ENCODE measurements at places on chromosomes 6 and 20.
A peak's percentile ranks its signal among the peaks of the same experiment; 100 is the strongest.

DNA sequence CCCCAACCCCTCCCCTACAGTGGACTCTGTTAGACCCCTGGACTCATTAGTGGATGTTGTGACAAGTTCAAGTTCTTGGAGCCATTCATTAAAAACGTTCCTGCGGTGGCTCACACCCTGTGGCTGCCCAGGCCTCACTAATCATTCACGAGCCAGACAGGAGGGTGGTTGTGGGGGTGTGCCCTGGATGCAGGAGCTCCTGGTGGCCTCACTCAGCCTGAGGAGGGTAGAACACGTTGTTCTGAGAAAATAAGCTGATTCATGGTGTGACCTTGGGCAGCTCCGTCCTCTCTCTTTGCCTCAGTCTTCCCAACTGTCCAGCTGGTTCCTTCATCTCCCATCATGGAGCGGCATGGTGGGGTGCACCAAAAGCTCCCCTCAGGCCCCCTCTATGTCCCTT is 16.7 kb downstream of the SLC13A3 start:
- no peak for DNase-seq

DNA sequence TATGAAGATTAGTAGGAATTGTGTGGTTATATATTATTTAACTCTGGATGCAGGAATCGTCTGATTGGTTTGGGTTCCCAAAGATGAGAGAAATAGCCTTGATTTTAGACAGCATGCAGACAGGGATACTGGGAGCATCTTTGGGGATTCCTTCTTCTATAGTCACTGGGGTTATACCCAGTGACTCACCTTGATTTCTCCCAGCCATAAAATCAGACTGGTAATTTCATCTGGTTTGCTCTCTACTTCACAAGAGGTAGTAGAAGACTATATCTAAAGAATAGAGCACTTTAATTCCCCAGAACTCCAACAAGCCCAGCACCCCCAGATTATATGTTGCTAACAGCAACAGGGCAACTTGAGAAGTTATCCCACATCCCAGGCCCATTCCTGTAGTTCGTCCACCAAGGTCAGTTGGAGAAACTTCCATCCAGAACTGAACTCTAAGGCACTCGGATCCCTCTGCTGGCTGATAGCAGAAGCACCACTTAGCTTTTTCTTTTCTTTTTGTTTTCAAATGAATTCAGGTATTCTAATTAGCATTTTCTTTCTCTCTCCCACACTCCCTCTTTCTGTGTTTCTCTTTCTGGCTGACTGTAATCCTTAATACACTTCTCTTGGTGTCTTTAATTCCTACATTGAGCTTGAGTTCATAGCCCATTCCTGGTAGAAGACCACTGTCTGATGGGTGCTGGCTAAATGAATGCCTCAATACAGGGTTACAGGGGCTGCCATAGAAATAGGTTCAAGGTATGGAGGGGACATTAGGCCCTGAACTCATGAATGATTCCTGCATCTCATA is 20.4 kb upstream of the EFHC1 start:
- DNase-seq = no peak

GRCh38 chr6:125584468-125584939 is 164.9 kb upstream of the HEY2 start:
- DNase-seq = no peak

GRCh38 chr6:25998379-25998778 is 35.8 kb downstream of the TRIM38 start:
- DNase-seq = no peak

- no peak for DNase-seq
Measured at GRCh38 chr6:33105386-33105785, 29.6 kb downstream of the HLA-DPB1 start.

DNA sequence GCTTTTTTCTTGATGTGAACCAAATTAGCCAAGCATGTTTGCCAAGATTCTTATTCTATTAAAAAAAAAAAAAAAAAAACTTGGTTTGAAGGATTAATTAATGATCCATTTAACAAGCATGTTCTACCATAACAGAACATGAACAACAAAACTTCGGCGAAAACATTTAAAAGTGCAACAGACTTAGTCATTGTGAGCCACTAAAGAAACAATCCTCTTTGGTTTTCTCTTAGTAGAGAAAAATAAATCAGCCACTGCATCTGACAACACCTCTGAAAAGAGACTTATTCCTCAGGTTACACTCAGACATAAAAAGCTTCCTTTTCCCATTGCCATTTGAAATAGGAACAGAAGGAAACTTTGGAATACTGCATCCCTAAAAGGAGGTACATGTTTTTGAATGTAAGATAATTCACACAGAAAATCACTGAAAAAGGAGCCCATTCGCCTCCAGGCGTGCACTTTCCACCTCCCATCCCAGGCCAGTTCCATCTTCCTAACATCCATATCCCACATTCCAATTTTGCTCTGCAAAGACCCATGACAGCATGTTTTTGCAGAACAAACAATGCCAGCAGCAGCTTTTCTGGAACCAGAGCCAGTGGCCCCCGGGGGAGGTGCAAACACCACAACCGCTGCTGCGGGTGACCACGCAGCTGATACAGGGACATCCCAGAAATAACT is 79.5 kb downstream of the ZMYND8 start:
- no peak for DNase-seq

DNA sequence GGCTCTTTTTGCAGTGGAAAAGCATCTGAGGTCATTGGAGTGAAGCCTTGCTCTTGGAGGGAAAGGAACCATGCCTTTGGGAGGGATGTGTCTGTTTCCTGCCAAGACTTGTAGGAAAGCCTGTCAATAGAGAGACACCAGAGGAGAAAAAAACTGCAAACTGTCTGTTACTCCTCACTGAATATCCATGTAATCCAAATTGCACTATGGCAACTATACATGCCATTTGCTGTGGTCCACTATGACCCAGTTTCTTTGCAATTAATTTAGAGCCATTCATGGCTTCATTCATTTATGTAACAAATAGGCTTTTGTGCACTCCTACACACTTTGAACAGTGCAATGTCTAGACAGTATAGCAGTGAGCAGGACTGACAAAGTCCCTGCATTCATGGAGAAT is 296.5 kb downstream of the SLC35F1 start:
- no peak for DNase-seq

- DNase-seq = peak; percentile 3
Measured at GRCh38 chr6:100001915-100002388, 7.9 kb upstream of the MCHR2 start.

GRCh38 chr20:59027741-59028320 is 4.3 kb downstream of the ATP5F1E start:
- DNase-seq = no peak

GRCh38 chr20:10074513-10074912 is 39.7 kb downstream of the ANKEF1 start:
- no peak for DNase-seq

GRCh38 chr6:1963596-1963995 is 281.8 kb downstream of the GMDS start:
- no peak for DNase-seq

DNA sequence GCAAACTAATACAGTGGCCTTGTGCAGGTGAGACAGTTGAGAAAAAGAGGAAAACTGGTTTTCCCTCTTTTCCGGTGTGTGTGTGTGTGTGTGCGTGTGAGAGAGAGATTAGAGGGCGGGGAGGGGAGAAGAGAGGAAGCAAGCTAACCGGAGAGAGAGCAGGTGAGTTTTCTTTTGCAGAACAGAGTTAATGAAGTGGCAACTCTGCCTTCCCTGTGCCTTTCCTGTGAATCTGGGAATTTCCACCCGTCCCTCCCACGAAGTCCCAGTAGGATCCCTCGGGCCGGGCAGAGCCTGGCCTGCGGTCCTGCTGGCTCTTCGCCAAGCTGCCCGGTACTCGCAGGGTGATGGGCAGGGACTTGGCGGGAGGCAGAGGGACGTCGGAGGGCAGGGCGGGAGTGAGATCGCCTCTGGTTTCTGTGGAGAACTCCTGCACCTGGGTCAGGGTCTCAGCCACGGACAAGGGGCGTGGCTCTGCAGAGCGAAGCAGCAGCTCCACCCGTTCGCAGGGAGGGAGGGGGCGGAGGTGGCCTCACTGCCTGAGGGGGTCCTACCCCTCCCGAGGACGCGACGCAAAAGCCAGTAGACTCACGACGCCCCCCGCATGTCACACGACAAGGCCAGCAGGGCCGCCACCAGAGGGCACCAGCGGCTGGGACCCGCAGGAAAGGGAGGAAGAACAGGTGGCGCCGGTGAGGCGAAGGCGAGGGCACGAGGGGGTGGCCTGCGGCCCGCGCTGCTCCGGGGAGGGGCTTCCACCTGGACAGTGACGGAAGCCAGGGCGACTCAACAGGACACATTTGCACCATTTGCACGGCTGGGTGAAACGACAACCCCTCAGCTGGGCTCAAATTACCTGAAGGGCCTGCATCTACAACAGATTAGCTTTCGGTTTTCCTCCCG is 51.2 kb upstream of the RNF182 start:
- peak; percentile 71 for DNase-seq

DNA sequence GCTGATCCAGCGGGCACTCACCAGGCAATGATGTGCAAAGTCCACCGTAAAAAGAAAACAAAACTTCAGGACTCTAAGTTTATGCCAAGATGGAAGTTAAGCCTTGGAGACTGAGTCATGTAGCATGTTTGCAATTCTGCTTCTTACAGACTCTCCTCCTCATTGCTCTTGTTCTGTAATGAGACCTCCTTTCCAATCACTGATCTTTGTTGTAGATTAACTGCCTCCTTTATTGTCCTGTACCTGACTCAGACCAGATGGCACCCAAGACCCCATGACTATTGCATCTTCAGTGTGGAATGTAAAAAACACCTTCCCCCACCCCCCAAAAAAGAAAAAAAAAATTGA is 11.2 kb downstream of the NEU1 start:
- DNase-seq = no peak

DNA sequence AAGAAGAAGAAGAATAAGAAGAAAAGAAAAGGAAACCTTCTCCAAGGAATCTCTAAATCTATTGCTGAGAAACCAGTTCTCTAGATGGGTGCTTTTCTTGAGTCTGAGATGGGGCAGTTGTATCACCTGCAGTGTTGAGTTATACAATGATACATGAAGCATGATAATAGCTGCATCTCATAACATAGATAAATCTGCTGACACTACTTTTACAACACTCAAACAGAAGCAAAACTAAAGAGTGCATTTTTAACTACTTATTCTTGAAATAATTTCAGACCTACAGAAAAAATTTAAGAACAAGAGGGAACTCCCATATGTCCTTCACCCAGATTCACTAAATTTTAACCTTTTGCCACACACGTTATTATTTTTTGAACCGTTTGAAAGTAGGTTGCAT is 70.3 kb downstream of the SYNJ2 start:
- no peak for DNase-seq

- no peak for DNase-seq
Measured at GRCh38 chr6:129104131-129104530, 221.2 kb downstream of the LAMA2 start.

All from stimulated activated CD4-positive, alpha-beta T cell treated with anti-CD3 and anti-CD28 coated beads, Interleukin-4, amount 100 ng/mL, for 48 hours (primary cell).